ENCODE measurements at places on chromosomes 5 and 9.

DNA sequence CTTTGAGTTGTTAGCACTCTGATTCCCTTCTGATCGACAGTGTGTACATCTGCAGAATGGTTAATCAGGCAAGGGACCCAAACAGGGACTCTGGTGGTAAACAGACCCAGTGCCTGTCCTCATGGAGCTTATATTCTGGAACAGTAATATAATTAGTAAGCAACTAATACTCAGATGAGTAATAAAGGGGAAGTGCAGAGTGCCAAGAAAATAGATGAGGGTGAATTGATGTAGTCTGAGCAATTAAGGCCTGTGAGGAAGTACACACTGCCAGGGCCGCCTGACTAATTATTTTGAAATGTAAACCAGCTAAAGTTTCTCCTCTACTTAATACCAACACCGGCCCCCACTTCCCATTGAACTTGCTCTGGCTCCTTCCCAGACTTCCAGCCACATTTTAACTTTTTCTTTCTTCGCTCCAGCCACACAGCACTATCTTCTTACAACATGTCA lies 4.2 kb downstream of the DHX29 start:
- no peak for DNase-seq

DNA sequence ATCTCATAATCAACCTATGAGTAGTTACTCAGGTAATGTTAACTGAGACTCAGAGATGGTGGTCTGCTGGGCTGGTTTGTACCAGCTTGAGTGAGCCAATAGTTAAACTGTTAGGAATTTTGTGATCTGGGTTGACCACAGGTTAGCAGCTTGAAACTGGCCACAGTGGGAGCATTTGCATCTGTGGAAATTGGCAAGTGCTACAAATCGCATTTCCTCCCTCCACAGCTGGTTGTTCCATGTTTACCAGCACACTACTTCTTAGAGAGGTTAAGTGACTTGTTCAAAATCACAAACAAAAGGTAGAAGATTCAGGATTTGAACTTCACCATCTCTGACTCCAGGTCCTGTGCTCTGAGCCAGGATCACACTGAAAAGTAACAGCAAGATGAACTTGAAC lies 446.9 kb upstream of the CLINT1 start:
- DNase-seq, result no peak

- DNase-seq, result no peak
Observed at GRCh38 chr5:110547495-110547894, 179.0 kb downstream of the TMEM232 start.

GRCh38 chr5:82396396-82396795 lies 118.2 kb upstream of the RPS23 start:
- DNase-seq, result no peak

GRCh38 chr5:16617274-16617968 lies 624 bp upstream of the RETREG1 start:
- DNase-seq, result peak; percentile 32

- DNase-seq, result no peak
Observed at GRCh38 chr9:110606179-110606790, 26.7 kb upstream of the SVEP1 start.

- no peak for DNase-seq
Observed at GRCh38 chr9:70530716-70531115, 116.3 kb upstream of the KLF9 start.

DNA sequence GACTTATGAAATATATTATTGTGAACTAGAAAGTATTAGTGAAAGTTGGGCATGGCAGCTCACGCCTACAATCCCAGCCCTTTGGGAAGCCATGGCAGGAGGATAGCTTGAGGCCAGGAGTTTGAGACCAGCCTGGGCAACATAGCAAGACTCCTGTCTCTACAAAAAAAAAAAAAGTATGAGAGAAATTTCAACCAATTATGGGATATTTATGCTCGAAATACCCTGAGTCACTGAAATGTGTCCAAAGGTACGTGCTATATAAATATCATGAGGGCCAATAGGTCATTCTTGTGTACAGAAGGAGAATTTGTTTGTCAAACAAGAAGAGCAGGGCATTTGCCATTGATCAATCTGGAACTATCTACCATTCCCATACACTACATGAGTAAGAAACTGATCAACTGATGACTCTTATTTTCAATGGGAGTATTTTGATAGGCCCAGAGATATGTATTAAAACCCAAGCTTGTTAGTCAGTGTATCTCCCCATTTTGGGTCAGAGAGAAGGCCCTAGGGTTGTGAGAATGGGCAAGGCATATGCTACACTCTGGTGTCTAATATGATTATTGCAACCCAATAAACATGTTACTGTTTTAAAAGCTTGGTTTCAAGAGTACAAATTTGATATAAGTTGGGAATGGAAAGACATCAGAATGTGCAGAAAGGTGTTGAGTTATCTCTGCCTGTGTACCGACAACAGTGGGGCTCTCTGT lies 21.7 kb upstream of the HOMER1 start:
- DNase-seq, result no peak

DNA sequence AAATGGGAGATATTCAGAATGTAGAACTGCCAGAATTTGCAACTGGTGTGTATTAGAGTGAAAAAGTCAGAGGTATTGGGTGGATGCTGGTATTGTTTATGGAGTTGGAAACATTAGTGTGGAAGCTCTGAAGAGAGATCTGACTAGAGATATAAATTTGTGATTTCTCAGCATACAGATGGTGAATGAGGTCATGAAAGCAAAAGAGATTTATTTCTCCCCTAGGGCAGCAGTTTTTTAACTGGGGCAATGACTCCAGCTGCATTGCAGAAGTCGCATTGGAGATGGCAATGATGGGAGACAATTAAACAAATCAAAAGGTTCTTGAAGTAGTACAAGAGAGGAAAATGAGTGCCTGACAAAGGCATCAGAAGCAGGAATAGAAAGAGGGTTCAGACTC lies 64.9 kb downstream of the CETN3 start:
- DNase-seq, result no peak

DNA sequence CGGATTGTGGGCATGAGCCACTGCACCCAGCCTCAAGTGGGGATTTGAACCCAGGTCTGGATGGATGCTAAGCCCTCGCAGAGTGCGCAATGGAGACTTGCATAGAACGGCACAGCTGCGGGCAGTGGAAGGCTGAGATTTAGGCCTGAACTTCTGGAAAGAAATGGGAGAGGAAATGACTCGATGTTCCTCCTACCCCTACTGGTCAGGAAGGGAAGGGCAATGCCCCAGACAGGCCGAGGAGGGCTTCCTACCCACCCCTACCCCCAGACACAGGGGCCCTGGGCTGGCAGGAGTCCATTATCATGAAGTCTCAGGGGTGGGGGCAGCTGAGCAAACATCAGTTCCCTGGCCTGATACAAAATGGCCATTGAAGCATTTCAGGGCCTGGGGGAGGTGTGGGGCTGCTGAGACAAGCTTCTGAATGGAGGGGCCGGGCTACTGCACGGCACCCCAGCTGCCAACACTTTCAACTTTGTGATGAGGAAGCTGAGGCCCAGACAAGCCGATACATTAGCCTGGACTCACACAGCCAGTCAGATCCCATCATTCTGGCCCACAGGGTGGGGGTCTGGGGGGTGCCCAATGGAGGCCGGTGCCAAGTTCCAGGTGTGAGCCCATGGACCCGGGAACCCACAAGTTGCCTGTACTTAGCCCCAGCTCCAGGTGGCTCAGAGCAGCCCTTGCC lies 13.5 kb upstream of the WDR38 start:
- DNase-seq, result no peak

- DNase-seq, result no peak
Observed at GRCh38 chr9:102445181-102445747, 549.9 kb upstream of the CYLC2 start.

DNA sequence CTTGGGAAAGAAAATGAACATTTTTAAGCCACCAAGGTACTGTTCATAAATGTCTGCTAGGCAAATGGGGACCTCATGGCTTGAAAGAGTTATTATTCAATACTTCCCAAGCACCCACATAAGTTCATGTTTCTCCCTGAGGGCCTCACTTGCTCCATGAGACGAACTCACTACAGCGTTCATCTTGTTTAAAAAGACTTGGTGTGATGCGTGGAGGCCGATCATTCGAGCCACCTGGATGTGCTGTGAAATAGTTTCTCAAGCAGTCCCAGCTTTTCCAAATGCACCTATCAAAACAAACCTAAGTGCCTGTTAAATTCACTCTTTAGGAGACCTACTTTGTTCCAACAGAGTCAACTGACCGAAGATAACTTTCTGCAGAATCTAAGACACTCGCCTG lies 103.2 kb downstream of the LHFPL2 start:
- DNase-seq, result no peak

DNA sequence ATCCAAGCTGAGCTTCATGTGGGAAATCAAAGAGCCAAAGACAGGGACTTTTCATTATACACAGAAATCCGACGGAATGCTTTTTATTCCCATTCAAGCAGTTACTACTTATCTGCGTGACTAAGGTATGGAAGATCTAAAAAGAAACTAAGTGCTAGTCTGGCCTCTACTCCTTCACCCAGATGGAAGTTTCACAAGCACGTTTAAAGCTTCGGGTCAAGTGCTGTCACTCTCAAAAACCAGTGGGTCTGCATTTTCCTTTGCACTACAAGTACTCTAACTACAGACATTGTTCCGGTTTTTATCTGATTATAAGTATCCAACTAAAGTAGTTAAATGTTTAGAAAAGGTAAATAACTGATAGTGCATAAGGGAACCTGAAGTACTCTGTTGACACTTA lies 13.7 kb upstream of the MTAP start:
- DNase-seq, result no peak

DNA sequence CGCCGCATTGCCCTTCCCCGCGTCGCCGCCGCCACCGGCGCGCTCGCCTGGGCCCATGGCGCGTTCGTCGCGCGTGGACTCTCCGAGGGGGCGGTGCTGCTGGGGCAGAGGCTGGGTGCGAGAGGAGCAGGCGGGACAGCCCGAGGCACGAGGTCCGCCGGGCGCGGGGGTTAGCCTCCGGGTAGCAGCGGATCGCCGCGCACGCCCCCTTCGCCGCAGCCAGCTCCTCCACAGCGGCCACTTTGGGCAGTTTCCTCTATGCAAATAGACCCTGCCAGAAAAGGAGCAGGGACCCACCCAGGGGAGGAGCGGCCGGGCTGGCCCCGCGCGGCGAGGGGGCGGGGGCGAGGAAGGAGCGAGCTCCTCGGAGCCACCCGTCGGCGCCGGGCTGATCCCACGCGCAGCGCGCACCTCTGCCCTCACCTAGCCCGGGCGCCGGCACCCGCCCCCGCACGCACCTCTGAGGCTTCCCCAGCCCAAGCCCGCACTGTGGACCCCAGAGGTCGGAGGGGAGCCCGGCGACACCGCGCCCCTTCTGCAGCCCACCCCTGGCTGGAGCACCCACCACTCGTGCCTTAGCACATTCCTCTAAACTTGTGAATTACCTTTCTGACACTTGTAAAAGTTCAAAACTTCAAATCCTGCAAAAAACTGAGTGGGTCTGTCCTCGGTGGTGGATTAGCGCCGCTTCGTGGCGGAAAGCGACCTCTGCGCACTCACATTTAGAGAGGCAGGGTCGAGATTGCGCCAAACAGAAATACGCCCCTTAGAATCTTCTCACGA lies at the start of gene COL23A1:
COL23A1 (minus strand) TSS at position 253 of the 783 bp plus-strand sequence.
- peak; percentile 21 for DNase-seq

DNA sequence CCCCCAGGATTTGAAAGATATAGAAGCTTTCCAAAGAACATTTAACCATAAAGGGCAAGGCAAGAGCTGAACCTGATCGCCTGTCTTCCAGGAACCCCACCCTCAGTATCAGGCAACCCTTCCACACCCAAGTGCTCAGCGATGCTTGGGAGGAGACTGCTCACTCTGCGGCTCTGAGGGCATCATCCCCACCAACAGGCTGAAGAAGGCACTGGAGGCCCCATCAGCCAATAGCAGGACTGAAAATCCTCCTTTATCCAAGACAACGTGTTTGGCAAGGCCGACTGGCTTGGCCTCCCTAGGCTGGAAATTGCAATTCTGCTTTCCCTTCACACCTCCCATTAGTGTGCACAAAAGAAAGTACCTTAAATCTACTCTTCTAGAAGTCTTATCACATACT lies 1.4 kb upstream of the PPP2CA start:
- no peak for DNase-seq

DNA sequence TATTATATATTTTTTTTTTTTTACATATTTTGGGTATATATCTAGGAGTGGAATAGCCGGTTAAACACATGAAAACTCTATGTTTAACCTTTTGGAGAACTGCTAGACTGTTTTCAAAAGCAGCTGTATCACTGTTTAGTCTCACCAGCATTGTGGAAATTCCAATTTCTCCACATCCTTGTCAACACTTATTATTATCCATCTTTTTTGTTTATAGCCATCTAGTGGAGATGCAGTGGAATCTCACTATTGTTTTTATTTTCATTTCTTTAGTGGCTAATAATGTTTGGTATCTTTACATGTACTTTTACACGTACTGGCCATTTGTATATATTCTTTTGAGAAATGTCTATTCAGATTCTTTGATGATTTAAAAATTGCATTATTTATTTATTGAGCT lies 22.7 kb upstream of the CCDC180 start:
- DNase-seq, result no peak

- no peak for DNase-seq
Observed at GRCh38 chr5:83312663-83313062, 158.9 kb upstream of the VCAN start.

DNA sequence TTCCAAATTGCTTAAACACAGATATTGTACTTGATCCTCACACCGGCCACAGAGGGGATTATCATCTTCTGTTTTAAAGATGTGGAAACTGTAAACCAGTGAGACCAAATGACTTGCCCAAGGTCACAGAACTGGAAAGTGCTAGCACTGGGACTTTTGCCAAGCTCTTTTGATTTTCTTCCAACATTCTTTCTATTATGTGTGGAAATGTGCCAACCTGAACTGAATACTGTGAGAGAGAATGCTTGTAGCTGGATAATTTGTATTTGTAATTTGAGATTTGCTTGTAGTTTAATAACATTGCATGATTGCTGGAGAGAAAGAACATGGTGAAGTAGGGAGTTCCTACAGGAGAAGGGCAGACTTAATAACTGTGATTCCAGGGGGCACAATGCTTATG lies 977.9 kb upstream of the NUDT12 start:
- no peak for DNase-seq

GRCh38 chr9:108756746-108757490 lies 98.9 kb downstream of the ACTL7B start:
- DNase-seq, result no peak

DNA sequence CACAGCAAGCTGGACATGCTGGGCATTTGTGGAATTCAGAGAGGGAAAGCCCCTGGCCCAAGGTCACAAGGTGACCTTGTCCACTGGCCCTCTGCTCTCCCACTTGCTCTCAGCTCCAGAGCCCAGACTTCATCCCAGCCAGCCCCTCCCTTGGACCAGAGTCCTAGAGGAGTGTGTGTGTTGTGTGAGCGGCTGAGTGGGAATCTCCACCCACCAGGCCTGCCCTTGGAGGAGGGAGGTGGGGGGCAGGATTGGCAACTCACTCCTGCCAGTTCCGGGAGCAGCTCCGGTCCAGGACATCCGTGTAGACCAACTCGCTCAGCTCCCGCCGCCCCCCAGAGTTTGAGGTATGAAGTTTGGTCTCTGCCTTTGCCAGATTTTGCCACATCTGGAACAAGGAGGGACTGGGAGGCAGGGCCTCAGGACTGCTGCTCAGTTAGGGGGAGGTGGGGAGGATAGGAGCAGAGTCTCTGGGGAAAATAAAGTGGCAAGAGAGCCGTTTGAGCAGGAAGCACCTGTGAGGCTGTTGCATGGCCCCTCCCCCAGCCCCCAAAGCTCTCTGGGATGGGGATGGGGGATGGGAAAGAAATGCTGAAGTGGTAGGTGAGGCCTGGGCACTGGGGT lies 1.4 kb downstream of the MZB1 start:
- DNase-seq, result no peak

Measured in activated T-cell treated with anti-CD3 and anti-CD28 coated beads for 48 hours (primary cell).